H54 (cell line): ENCODE measurements at places on chromosomes 12 and 14.

DNA sequence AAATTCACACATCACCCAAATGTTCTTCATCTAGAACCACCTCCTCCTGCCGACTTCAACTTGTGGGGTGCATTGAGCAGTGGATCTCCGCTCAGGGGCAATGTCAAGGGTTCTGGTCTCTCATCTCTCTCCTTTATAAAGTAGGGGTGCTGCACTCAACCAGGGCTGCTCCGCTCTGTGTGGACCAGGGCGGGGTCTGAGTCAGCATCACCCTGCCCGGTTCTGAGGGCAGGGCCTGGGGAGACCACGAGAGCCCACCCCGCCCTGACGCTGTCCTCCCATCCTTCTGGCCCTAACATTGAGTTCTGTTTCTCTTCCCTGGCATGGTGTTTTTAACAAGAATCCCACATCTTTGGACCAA, 311.6 kb upstream of the DIO3 start:
- no peak for DNase-seq

DNA sequence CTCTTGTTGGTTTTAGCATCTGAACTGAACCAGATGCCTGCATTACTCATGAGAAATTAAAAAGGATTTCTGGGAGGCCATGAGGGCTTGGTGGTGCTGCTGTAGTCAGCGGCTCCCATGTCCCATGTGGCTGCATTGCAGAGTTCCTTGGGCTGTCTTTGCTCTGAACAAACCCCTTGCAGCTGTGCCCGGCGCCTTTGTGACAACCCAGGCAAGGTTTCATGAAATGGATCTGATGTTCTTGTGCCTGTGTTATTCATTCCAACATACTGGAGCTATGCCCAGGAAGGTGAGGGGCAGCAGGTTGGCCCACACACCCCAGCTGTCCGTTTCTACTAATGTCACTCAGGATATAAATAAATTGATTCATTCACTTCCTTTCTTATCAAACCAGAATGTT, 40.8 kb downstream of the TGFB3 start:
- no peak for DNase-seq

DNA sequence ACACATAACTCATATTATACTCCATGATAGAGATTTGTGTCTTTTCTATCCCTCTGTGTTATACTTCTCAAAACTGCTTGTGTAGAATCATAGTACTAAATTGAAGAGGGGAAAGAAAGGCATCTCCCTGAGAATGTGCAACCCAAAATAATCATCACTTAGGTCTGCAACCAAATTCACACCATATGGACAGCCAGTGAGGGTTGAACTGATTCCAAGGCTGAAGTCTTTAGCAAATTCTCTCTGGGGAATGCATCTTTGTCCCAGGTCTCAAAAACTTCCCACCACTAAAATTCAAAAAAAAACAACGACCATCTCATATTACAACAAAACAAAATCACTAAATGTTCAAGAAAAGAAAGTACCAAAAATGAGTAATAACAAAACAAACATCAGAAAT, 11.0 kb downstream of the ZFC3H1 start:
- no peak for DNase-seq

DNA sequence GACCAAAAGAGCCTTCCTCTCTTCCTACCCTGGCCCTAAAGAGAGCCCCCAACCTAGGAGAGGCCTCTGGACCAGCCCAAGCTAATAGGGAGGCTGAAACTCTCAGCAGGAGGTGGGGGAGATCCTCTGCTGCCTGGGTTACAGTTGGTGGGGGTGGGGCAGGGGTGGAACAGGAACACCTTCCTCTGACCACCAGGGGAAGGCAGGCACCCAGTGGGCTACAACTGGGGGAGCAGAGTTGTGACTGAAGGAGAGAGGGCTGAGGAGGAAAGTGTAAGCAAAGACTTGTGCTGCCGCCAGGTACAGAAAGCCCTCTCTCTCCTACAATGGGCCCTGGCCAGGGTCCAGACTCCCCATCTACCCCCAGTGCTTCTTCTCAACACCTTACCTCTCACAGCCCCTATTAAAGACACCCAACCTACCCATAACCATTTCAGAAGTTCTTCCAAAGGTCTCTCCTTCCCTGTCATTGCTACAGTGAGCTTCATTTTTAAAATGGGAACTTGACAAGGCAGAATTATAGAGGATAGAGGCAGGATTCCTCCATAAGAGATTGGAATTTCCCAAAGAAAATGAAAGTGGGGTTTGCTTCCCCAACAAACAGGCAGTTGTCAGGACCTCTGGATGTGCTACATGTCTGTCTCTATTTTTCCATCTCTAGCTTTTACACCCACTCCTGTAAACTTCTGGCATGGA, 1.4 kb downstream of the MYO1A start:
- DNase-seq, result no peak

GRCh38 chr12:110718222-110718908, 24.3 kb downstream of the PPP1CC start:
- DNase-seq, result no peak

GRCh38 chr14:32244404-32244803, 41.3 kb upstream of the RNU6-8 start:
- DNase-seq, result no peak

- no peak for DNase-seq
These were observed 26.9 kb downstream of the DAAM1 start for GRCh38 chr14:59215322-59215721.

DNA sequence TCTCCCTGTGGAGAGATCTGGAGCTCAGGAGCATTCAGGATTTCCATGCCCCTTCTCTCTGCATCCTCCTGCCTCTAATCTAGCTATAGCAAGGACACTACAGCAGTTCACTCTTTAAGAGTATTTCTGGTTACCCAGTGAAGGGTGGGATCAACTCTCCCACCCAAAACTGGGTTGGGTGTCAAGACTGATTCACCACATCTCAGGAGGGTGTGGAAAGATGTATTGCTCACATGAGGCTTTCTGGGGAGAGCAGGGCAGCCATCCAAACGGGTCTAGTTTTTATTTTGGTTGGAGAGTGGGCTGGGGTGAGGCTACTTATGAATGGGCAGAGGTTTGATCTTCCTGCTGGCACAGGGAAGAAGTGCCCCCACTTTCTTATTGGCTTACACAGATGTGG, 18.6 kb downstream of the C12orf75 start:
- DNase-seq, result no peak

GRCh38 chr12:128445415-128446127, 178.6 kb downstream of the TMEM132C start:
- no peak for DNase-seq

DNA sequence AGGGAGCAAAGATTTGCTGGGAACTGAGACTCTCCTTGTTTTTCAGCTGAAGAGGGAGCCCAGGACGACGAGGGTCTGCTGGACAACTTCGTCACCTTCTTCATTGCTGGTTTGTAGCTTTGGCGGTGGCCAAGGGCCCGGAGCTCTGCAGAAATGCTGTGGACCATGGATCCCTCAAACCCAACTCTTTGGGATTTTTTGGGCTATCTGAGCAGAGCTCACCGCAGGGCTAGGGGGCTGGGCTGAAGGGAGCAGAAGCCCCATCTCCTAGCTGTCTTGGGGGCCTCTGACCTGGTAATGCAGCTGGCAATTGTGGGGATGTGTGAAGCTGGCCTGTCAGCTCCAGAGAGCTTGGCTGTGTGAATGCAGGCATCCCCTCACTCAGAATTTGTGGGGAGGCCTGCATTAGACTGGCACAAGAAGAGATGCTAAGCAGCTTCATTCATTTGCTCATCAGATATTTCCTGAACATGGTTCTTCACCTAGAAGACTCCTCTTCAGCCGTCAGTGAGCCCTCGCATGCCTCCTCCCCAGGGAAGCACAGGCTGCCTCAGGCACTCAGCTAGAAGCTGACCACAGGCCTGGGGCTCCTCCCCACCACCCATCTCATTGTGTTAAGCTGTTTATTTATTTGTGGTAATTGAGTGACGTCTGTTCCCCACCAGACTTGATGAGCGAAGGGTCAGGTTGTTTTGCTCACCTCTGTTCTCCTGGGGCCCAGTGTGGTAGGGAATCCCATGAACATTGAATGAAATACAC, 32.2 kb downstream of the CYP46A1 start:
- no peak for DNase-seq

DNA sequence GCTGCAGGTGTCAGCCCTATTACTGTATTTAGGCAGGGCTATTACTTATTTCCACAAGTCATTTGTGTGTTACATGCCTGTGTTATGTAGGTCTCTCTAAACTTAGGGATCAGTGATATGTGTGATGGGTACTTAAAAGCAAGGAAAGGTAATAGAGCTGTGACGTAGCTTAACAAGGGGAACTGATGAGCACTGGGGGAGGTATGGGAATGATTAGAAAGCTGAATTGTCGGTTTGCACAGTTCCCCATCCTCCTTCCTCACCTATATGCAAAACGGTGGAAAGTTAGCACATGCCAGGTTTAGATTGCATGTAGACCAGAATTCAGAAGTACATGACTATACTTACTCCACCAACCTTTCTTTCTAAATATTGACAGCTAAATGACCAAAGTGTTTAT, 494.3 kb upstream of the GARIN6 start:
- DNase-seq, result no peak

- no peak for DNase-seq
These were observed 63.3 kb downstream of the GTF2A1 start for GRCh38 chr14:81157431-81157830.

DNA sequence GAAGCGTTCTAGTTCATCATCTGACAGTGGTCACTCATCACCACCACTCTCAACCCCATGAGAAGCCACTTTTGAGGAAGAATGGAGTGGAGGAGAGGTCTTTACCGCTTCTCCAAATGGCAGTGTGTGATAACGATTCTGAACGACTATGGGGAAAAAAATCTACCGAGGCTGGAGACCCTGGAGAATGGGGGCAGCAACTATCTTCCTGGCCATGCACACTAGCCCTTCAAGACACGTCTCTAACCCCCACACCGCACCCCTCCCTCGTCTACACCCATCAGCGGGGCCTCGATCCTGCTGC, 365 bp downstream of the ING4 start:
- DNase-seq, result peak; percentile 43

DNA sequence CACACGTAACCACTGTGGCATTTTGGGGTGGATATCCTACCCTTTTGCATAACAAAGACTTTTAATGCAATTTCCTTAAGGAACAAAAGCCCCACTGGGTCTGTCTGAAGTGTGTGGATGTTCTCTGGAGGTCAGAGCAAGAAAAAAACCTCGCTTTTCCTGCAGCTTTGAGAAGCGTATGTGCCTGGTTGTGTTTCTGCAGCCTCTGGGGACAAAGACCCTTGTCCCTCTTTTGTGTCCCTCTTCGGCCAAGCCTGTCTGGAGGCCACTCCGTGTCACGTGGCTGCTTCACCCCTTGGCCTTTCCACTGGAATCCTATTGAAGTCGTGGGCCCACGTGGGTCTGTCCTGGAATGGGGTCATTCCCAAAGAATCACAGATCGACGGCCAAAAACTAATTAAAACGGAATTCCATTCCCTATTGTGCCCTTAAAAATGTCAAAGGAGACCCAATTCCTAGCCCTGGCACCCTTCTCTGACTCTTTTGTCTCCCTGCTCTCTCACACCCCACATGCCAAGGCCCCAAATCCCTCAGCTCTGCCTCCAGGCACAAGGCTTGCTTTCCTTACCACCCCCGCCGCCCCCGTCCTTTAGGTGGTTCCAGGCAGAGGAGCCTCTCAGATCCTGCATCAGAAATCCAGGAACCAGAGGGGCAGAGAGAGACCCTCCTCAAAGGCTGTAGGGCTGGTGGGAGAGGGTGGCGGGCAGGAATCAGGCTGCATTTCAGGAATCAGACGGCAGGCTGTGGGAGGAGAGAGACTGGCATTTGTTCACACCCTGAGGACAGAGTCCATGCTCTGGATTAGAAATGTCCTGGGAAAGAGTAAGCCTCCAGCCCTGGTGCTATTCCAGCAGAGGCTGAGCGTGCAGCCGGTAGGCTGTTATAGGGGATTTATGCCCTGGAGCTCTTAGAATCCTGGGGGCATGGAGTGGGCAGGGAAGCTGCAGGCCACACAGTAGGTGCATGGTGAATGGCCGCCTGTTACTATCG, 12.6 kb upstream of the CYP46A1 start:
- no peak for DNase-seq

- DNase-seq, result no peak
These were observed 20.9 kb upstream of the CALM1 start for GRCh38 chr14:90375934-90376333.

GRCh38 chr12:84696908-84697540, 215.6 kb downstream of the SLC6A15 start:
- no peak for DNase-seq

DNA sequence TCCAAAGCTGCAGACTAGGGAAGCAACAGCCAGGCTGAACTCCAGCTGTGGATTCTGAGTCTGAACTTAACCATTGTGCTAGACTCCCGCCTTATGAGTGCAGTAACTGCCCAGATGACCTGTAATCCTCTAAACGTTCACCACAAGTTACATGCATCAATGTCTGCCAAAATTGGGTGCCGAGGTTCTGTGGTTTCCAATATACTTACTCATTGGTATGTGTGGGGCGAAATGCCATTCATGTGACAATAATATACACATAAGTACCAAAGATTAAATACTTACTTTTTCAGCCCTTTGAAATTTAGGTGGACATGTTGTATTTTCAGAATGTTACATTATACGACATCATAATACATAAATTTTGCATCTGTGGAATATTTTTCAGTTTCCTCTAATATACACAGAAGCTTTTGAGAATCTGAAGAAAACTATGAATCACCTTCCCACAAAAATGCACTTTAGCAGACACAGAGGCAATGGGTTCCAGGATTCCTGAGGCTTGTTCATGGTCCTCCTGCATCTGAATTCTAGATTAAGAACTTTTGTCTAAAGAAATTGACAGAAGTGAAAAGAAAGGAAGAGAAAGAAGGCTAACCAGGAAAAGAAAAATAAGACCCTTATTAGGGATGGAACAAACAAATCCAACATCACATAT, 31.7 kb downstream of the GRIP1 start:
- DNase-seq, result peak; percentile 26

- peak; percentile 29 for DNase-seq
These were observed 1.1 kb downstream of the ATXN3 start for GRCh38 chr14:92105073-92105892.

- DNase-seq, result no peak
These were observed 82.8 kb upstream of the MDM1 start for GRCh38 chr12:68414988-68415387.

- DNase-seq, result no peak
These were observed 399.9 kb downstream of the FOXG1 start for GRCh38 chr14:29166507-29166906.

DNA sequence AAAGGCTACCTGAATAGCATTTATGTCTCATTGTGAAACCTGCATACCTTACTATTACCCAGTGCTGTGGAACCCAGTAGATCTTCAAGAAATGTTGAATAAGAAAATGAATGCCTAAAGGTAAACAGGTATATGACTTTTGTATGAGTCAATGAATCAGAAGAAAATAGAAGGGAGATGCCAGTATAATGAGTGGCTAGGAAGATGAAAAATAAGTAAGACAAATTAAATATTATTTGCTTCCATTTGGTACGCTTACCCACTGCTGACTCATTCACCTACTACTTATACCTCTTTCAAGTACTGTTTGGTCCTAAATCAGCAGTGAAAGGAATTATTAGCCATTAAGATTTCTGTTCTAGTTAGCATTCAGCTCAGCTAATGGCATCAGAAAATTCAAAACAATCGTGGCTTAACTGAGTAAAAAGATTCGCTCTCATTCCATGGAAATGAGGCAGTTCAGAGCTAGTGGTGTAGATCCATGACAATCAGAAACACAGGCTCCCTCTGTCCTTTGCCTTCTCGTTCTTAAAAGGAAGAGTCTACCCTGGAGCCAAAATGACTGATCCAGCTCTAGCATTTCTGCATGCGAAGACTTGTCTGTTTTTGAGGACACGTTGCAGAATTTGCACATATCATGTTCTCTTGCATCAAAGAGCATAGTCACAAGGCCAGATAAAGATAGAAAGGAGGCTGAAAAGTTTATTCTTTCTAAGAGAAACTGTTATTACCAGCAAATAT, 705.8 kb upstream of the USP15 start:
- no peak for DNase-seq

- DNase-seq, result no peak
These were observed 882 bp upstream of the IL23A start for GRCh38 chr12:56337753-56338251.

GRCh38 chr12:9449181-9449580, 158.5 kb downstream of the KLRB1 start:
- DNase-seq, result no peak
